MCF 10A (cell line): ENCODE measurements at places on chromosomes 7 and 10. TPM values are rescaled to one million over a fixed set of nuclear protein-coding genes. Genes with fewer than 3 reads are reported as not detected.

- no peaks in the 10 kb centered on the region for H3K36me3 ChIP-seq
- peak; percentile 26 for DNase-seq
- no peak overlapping the region for H3K4me3 ChIP-seq
These were observed 7.8 kb downstream of the TAS2R41 start for GRCh38 chr7:143485500-143485899.

GRCh38 chr10:51377932-51378599, 303.8 kb downstream of the PRKG1 start:
- no peak overlapping the region for H3K27ac ChIP-seq
- H3K4me3 ChIP-seq = no peak overlapping the region
- no peaks in the 10 kb centered on the region for H3K4me1 ChIP-seq

GRCh38 chr7:139106959-139107358, 2.6 kb downstream of the ZC3HAV1 start:
- H3K27me3 ChIP-seq = no peaks in the 10 kb centered on the region
- peaks cover 2% of the 10 kb centered on the region for H3K36me3 ChIP-seq
- no peak for DNase-seq
- H3K27ac ChIP-seq = peak overlapping the region; percentile 91

DNA sequence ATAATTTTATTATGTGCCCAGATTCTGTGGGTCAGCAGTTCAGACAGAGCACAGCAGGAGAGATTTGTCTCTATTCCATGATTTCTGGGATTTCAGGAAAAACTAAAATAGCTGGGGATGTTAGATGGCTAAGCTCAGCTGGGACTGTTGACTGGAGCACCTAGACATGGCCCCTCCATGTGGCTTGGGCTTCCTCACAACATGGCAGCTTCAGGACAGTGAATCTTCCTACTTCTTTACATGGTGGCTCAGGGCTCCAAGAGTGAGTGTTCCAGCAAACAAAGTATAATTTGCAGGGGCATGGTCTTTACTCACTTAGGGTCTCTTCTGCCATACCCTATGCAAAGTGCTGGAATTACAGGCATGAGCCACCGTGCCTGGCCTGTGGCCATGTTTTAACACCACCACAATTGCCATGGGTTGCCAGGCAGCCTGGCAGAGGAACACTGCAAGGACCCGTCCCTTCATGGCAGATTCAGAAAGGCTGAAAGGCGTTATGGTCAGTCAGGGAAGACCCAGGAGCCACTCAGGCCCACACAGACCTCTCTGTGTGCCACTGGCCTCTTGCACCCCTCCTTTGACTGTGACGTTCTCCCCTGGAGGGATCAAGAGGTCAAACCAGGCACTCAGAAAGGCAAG, 50.8 kb upstream of the ZMIZ1 start:
- peaks cover 14% of the 10 kb centered on the region for H3K4me1 ChIP-seq
- H3K36me3 ChIP-seq = no peaks in the 10 kb centered on the region
- no peak overlapping the region for H3K4me3 ChIP-seq
- DNase-seq = no peak
- no peaks in the 10 kb centered on the region for H3K27me3 ChIP-seq
- H3K27ac ChIP-seq = no peak overlapping the region

DNA sequence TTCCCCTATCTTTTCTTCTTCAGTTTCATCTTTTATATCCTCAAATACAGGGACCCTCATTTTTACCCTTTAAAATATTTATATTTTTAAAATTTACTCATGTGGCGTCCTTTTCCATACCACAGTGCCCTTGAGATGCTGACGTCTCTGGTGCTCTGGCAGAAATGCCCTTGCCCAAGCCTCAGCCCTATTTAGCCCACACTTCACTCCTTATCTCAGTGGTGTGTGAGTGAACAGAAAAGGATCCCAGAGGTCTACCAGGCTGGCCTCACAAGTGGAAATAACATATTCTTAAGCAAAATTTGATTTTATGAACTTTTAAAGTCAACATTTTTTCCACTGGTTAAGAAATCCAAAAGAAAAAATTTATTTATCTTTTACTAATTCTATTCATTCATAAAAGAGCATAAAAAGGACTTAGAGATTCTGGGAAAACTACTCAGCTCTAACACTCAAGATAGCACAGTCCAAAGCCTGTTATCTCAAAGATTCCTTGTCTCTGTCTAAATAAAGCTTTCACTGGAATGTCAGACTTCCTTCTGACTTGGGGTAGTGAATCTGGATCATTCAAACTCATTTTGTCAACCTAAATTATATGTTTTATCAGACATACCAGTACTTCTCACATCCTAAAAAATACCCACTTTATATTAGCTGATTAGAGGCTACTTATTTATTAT, at the start of gene NEBL:
NEBL (minus strand) TSS at position 166 of the 680 bp plus-strand sequence; CDS start at position 60, 106 bp downstream.
- peaks cover 7% of the 10 kb centered on the region for H3K4me1 ChIP-seq
- H3K4me3 ChIP-seq = no peak within 1 kb of the TSS
- peaks cover 4% of the 10 kb centered on the region for H3K36me3 ChIP-seq
- H3K27ac ChIP-seq = no peak within 1 kb of the TSS
- no peaks in the 10 kb centered on the region for H3K27me3 ChIP-seq

DNA sequence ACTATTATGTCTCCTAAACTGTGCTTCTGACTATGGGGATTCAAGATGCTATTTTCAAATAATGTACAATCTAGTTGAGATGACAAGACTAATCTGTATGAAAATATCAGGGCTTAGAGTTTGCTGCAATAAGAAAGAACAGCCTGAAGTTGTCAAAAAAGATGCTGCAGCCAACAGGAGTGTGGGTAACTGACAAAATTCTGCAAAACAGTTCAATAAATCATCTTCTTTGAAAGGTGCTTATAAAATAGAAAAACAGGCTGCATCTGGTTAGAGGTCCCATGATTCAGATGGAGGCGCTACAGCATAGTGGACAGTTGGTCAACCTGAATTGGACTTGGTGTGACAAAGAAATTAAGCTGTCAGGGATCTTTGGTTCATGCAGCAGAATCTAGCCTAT, 511.0 kb downstream of the XPNPEP1 start:
- no peaks in the 10 kb centered on the region for H3K4me1 ChIP-seq
- H3K27me3 ChIP-seq = no peaks in the 10 kb centered on the region
- no peak for DNase-seq
- H3K36me3 ChIP-seq = no peaks in the 10 kb centered on the region
- no peak overlapping the region for H3K4me3 ChIP-seq

DNA sequence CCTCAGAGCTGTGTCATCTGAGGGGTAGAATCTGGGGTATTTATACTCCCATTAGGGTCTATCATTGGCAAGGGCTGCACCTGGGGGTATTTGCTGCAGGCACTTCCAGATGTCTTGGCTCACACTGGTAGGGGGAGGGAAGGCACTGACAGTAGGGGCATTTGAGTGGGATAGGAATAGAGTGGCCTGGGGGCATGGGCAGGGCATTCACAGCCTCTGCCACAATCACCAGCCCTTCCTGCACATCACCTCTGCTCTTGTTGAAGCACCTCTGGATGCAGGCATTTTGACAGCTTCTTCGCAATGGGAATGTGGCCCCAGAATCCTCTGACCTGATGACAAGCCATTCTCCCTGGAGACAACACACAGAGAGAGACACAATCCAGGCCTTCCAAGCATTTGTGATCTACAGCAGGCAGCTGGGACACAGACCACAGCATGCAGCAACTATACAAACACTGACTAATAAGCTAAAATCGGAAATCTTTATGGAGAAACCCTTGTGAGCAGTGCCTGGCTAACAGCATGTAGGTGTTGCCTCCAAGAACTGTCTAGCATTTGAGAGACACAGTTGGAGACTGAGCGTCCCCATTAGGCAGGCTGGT, 178.5 kb downstream of the KCNMA1 start:
- no peak overlapping the region for H3K27ac ChIP-seq
- H3K27me3 ChIP-seq = no peaks in the 10 kb centered on the region
- no peak for DNase-seq
- peaks cover 5% of the 10 kb centered on the region for H3K4me1 ChIP-seq
- no peaks in the 10 kb centered on the region for H3K36me3 ChIP-seq

- peaks cover 7% of the 10 kb centered on the region for H3K4me1 ChIP-seq
- no peak overlapping the region for H3K4me3 ChIP-seq
- DNase-seq = no peak
- no peak overlapping the region for H3K27ac ChIP-seq
These were observed 25.8 kb upstream of the SFMBT2 start for GRCh38 chr10:7436490-7437100.

DNA sequence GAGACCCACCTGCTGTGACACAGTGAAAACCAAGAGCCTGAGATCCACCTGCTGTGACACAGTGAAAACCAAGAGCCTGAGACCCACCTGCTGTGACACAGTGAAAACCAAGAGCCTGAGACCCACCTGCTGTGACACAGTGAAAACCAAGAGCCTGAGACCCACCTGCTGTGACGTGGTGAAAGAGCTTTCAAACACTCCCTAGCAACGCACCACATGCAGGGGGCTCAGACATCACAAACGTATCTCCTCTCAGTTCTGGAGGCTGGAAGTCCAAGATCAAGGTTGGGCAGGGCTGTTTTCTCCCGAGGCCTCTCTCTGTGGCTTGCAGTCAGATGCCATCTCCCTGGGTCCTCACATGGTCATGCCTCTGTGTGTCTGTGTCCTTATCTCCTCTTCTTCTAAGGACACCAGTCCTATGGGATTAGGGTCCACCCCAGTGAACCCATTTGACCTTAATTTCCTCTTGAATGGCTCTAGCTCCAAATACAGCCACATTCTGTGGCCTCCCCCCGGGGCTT, 43.8 kb downstream of the INSIG1 start:
- H3K27me3 ChIP-seq = peaks cover 21% of the 10 kb centered on the region
- peaks cover 4% of the 10 kb centered on the region for H3K4me1 ChIP-seq
- H3K36me3 ChIP-seq = no peaks in the 10 kb centered on the region
- no peak overlapping the region for H3K27ac ChIP-seq
- no peak overlapping the region for H3K4me3 ChIP-seq
- no peak for DNase-seq

- H3K4me3 ChIP-seq = no peak overlapping the region
- DNase-seq = no peak
- no peak overlapping the region for H3K27ac ChIP-seq
- no peaks in the 10 kb centered on the region for H3K36me3 ChIP-seq
- no peaks in the 10 kb centered on the region for H3K4me1 ChIP-seq
These were observed 17.6 kb upstream of the GPR26 start for GRCh38 chr10:123648595-123648994.

DNA sequence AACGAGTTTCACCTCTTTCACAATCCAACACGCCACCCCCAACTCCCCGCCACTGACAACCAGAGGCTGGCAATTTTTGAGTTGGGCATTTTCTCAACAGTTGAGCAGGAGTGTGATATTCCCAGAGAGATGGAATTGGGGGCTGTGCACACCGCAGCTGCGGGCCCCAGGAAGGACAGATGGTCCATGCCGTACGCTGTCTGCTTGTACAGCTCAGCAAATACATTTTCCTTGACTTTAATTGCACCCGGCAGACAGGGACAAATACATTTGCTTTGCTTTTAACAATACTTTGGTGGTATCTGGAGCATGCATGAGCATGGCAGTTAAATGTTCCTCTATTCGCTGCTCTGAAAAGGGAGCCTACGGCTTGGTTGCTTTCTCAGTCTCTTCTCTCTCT, 354.2 kb upstream of the DPP6 start:
- DNase-seq = no peak
- H3K4me3 ChIP-seq = no peak overlapping the region
- H3K36me3 ChIP-seq = no peaks in the 10 kb centered on the region
- H3K27me3 ChIP-seq = no peaks in the 10 kb centered on the region
- no peak overlapping the region for H3K27ac ChIP-seq
- no peaks in the 10 kb centered on the region for H3K4me1 ChIP-seq

DNA sequence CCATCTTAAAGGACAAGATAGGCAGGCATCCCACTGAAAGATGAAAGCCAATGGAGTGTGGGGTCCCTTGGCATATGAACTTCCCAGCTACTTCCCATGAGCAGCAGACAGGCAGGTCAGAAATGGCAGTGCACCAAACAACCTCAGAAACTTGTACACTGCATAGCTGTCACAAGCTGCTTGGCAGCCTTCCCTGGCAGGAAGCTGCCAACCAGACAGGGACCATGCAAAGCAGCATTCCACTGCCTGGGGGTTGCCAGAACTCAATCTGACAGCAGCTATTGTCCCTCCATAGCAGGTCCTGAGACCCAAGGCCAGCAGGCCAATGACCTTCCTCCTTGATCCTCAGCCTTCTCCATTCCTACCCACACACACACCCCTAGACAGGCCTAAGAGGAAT, 139.5 kb downstream of the PLCE1 start:
- H3K27me3 ChIP-seq = no peaks in the 10 kb centered on the region
- no peaks in the 10 kb centered on the region for H3K36me3 ChIP-seq
- no peak overlapping the region for H3K4me3 ChIP-seq
- H3K4me1 ChIP-seq = peaks cover 6% of the 10 kb centered on the region
- DNase-seq = peak; percentile 27

DNA sequence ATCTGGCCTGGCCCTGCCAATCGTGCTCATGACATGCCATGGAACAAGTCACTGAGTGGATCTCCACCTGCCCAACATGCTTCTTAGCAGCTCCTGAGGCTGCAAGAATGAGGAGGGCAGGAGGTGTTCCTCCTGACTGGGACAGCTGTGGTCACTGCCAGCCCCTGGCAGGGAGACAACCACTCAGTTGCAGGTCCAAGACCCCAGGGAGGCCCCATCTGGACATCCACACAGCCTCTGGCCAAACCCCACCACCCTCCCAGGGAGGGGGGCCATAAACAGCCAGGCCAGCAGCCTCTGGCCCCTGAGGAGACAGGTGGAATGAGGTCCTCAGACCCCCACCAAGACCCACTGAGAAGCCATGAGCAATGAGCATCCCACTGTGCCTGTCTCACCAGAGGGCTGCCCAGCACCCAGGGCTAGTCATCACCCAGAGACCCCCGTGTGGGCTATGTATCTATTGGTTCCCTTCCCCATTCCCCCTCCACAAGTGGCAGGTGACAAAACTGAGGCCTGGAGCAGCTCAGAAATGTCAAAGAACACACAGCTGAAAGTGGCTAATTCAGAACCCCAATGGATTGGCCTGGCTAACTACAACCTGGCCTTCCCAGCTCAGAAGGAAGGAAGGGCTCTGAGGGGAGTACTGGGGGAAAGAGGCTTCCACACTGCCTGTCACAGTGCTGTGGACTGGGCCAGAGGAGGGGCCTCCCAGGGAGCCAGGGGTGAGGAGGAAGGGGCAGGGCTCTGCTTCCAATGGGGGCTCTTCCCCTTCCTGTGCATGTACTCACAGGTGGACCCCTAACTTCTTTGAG, 3.0 kb downstream of the GPRIN2 start:
- no peaks in the 10 kb centered on the region for H3K27me3 ChIP-seq
- H3K4me3 ChIP-seq = no peak overlapping the region

- no peaks in the 10 kb centered on the region for H3K36me3 ChIP-seq
- H3K27me3 ChIP-seq = no peaks in the 10 kb centered on the region
- no peak overlapping the region for H3K27ac ChIP-seq
- DNase-seq = peak; percentile 37
- peaks cover 9% of the 10 kb centered on the region for H3K4me1 ChIP-seq
These were observed 55.6 kb upstream of the SKAP2 start for GRCh38 chr7:26919906-26920493.

GRCh38 chr7:29337546-29338116, 143.1 kb downstream of the CHN2 start:
- peaks cover 6% of the 10 kb centered on the region for H3K4me1 ChIP-seq
- no peaks in the 10 kb centered on the region for H3K36me3 ChIP-seq
- no peaks in the 10 kb centered on the region for H3K27me3 ChIP-seq
- no peak for DNase-seq

The SLC16A12 gene
- total RNA-seq = 0.09 and 0.10 TPM in 2 replicates

The GCK gene
- total RNA-seq = not detected in 2 replicates

The CFAP58 gene
- total RNA-seq = 0.89 and 1.1 TPM in 2 replicates

The NUTM2E gene
- total RNA-seq = 0.12 and 0.37 TPM in 2 replicates

The CNNM1 gene
- 0.10 TPM in 1 of 2 replicates, not detected in the other for total RNA-seq

The ATG9B gene
- 0.12 and 0.29 TPM in 2 replicates for total RNA-seq

The PRSS37 gene
- total RNA-seq = not detected in 2 replicates

The TEX36 gene
- total RNA-seq = not detected in 2 replicates

The ANLN gene
- total RNA-seq = 64.3 and 104 TPM in 2 replicates

The ANKRD61 gene
- total RNA-seq = 0.42 TPM in 1 of 2 replicates, not detected in the other

The SFXN2 gene
- total RNA-seq = 7.2 and 12.9 TPM in 2 replicates

The SUN1 gene
- 126 and 132 TPM in 2 replicates for total RNA-seq

The ASB10 gene
- not detected in 2 replicates for total RNA-seq

The MSMB gene
- total RNA-seq = not detected in 2 replicates
